ENCODE measurements at places on chromosomes 7 and 10.

- DNase-seq, result no peak
These were observed 39.4 kb downstream of the PLXNA4 start for GRCh38 chr7:132536654-132537395.

GRCh38 chr7:23212841-23213240 is 31.0 kb downstream of the NUP42 start:
- no peak for DNase-seq

DNA sequence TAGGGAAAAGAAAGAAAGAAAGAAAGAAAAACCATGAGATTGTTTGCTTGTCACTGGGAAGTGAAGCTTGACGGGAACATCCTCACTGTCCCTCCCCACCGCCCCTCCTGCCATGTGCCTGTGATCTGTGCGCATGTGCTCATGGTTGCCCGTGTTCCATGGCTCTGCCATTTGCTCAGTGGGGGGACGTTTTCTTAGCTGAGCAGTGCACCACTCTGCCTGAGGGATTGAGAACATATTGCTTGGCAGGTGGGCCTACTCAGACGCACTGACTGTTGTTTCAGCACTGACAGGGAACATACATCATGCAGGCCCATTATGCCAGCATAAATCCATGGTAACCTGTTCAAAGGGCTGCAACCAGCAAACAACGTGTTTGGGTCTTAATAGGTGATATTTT is 747.9 kb upstream of the GALNT17 start:
- no peak for DNase-seq

- DNase-seq, result no peak
These were observed 116.1 kb downstream of the PARD3 start for GRCh38 chr10:34698979-34699378.

DNA sequence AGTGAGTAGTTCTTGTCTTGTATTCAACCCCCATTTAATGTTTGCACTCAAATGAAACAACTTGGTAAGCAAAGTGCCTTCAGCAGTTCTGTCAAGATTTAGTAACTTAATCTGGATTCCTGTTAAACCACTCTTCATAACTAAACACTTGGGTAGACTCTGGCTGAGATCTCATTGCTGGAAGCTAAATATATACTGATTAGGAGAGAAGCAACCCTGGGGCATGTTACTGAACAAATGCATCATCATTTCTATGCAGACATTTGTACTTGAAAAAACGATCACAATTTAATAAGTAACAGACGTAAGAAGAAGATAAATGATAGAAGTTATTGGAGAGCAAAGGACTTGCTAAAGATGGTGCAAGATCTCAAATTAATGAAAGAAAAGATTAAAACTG is 308.4 kb upstream of the POM121L12 start:
- no peak for DNase-seq

DNA sequence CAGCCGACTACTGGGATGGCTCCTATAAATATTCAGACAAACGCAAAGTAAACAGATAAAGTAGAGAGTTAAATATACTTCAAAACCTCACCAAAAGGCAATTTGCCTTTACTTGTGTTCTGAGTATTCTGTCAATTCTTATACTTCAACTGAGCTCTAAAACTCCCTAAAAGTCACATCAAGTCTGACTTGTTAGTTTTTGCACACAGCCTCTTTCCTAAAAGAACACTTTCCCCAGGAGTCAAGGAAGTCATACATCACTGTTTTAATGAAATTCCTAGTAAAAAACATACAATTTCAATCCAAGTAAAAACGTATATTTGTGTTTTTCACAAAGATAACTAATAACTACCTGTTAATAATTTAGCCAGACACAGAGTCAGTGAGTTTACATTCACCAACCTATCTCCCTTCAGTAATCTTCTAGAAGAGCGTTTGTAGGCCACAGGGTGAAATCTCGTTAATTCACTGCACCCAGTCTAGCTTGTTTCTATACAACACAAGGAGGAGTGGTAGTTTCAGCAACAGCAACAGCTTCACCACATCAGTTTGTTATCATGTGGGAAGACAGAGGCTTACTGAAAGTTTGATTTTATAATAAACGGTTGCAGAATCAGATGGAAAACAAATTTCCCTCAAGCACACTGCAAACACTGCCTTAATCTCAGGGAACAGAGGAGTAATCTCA is 2.7 kb downstream of the COBL start:
- no peak for DNase-seq

DNA sequence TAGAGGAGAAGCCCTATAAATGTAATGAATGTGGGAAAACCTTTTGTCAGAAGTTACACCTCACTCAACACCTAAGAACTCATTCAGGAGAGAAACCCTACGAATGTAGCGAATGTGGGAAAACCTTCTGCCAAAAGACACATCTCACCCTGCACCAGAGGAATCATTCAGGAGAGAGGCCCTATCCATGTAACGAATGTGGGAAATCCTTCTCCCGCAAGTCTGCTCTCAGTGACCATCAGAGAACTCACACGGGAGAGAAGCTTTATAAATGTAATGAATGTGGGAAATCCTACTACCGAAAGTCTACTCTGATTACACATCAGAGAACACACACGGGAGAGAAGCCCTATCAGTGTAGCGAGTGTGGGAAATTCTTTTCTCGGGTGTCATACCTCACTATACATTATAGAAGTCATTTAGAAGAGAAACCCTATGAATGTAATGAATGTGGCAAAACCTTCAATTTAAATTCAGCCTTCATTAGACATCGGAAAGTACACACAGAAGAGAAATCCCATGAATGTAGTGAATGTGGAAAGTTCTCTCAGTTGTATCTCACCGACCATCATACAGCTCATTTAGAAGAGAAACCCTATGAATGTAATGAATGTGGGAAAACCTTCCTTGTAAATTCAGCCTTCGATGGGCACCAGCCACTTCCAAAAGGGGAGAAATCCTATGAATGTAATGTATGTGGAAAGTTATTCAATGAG is 18.9 kb downstream of the RBAK start:
- DNase-seq, result no peak

DNA sequence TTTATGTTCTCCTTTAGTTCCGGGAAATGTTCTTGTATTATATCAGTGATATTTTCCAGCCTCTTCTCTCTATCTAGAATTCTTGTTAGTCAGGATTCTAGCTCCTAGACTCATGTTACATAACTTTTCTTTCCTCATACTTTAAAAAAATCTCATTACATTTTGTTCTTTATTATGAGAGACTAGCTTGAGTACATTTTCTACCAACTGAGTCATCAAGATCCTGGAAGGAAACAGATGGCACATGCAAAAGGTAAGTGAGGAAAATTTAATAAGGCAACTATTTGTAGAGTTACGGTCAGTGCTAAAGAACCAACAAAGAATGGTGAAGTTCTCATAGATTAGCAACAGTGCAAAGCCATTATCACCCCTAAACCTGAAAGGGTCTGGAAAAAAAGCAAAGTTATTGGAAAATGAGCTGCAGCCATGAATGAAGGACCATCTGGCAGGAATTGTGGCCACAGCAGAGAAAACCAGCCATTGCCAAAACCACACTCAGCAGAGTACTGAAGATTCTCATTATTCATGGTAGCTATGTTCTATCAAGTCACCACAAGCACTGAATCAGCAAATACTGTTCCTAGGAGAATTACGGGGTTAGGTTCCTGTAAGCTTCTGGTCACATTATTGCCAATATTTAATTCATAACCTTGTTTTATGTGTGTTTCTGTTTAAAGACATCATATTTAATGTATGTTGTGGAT is 98.3 kb upstream of the C7orf33 start:
- no peak for DNase-seq

DNA sequence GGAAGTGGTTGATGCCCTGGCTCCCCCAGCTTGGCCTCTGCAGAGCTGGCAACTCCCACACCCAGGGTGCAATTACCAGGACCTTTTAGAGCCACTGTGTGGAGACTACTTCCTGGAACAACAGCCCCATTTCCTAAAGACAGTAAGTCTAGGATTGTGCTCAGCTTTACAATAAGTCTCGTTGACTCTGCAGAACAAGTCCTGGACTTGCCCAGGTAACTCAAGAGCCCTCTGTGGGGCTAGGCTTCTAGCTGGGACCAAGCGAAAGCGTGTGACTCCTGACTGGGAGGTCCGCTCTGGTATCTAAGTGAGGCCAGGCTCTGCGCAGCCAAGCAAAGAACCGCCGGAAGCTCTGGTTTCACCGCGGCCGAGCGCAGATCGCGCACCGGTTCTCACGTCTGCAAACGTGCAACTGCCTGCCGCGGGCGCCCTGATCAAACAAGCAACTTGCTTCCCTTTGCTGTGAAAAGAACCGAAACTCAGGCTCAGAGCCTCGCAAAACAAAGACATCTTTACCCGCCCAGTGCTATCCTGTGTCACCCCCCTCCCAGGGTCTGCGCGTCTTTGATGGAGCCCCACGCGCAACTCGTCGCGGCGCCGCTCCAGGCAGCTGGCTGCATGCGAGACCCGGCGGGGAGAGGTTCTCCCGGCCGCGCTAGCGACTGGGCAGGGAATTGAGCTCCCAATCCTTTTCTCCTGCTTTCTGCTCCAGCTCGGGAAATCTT is 4.4 kb upstream of the PDLIM1 start:
- DNase-seq, result no peak

DNA sequence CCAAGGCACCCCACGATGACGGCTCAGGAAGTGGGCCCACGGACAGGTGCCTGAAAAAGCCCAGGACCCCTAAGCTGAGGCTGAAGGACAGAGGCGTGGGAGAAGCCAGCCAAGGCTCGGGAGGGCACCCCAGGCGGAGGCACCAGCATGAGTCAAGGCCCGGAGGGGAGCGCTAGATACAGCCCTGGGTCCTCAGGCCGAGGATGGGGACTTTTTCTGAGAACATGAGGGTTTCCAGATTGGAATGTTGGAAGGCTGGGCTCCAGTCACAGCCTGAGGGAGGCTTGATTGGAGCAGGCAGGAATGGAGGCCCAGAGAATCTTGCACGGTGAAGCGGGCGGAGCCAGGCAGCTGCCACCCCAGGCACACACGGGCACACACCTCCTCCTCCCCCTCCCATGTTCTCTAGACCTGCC is 19.0 kb upstream of the ELFN1 start:
- no peak for DNase-seq

GRCh38 chr7:20238754-20239324 is 21.7 kb upstream of the MACC1 start:
- no peak for DNase-seq

GRCh38 chr10:28564905-28565304 is 32.0 kb downstream of the WAC start:
- no peak for DNase-seq

DNA sequence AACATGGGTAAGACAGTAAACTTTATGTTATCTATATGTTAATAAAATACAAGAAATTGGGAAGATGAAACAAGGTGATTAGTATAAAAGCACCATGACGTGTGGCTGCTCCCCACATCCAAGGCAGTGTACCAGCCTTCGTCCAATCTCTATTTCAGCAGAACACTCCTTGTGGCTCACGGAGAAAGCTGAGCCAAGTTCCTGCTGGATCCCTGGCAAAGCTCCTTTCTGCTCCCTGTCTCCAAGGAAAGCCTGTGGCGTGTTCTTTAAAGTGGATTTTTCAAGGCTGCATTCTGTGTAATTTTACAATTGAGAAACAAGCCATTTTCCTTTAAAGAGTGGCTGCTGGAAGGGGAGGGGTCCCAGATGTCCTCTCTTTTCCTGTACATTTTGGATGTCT is 467.3 kb downstream of the PTPRN2 start:
- no peak for DNase-seq

DNA sequence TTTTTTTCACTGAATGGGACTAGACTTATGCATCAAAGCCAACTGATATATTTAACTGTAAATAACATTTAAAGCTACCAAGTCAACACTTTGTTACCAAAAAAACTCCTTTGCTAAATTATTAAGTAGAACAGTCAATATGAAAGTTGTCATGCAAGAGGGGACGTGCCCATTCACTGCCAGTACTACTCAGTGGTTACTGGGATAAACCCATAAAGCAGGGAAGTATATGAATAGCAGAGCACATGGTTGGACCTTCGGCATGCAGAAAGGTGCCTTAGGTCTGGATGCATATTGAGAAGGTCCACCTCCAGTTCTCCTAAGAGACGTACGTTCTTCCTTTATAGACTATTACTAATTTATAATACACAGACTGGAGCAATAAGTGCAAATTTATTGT is 120.1 kb downstream of the SVOPL start:
- DNase-seq, result no peak

DNA sequence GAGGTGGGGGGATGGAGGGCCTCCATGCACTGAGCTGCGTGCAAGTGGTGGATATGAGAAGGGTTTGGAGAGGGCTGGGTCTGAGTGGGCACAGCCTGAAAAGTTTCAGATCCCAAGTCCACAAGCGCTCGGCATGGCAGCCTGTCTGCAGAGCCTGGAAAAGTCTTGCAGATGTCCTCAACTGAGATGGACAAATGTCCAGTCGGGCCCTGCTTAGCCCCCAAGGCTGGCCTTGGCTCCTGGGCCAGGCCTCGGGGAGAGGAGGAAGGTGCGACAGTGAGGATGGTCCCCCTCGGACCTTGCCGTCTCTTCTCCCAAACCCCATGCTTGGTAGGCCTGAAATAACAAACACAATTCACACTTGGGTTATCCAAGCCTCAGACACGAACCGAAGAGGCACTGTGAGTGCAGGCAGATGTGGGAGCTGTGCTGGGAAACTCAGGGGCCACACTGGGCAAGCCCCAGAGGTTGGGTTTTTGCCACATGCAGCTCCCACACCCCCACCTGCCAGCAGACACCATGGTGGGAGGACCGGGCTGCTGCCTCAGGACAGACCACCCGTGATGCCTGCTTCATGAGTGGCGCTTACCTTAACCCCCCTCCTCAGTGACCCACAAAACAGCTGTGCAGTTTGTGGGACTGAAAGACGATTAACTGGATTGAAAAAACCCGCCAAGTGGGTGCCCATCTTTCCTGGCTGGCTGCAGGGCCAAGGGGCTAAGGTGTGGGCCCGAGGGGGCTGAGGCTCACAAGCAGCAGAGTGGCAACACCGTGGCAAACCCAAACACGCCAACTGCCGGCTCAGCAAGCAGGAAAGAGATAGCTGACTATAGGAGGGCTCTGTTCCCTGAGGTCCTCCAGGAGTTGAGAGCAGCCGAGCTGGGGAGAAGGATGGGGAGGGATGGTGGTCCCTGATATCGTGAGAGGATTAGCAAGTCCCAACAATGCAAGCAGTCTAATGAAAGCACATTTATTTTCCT is 156.8 kb downstream of the RNF216 start:
- no peak for DNase-seq

DNA sequence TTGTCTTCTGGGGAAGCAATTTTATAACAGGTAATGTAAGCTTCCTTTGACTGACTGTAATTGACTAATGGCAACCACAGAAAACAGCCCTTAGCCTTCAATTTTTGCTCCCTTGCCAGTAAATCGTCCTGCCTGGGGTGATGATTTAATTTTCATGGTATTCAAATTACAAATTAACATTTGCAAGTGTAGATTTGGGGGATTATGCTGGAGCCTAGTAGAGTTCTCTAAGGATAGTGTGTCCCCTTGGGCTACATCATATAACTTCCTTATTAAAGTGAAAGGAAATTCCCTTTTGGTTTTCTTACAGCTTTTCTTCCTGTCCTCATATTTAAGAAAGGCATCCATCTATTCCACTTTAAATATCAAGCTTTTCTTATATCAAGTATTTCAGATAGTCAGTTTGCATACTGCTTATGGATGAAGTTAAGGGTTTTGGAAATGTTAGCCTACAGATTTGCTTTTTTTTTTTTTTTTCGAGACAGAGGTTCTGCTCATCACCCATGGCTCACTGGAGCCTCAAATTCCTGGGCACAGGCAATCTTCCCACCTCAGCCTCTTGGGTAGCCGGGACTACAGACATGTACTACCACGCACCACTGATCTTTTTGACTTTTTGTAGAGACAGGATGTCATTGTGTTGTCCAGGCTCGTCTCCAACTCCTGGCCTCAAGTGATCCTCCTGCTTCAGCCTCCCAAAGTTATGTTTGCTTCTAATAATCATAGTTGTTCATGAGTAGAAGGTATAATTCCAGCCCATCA is 35.9 kb upstream of the HDAC9 start:
- no peak for DNase-seq
